ENCODE measurements at places on chromosomes 6 and 20.

GRCh38 chr6:34973547-34974248 lies 84.6 kb downstream of the ANKS1A start:
- no peak for DNase-seq

DNA sequence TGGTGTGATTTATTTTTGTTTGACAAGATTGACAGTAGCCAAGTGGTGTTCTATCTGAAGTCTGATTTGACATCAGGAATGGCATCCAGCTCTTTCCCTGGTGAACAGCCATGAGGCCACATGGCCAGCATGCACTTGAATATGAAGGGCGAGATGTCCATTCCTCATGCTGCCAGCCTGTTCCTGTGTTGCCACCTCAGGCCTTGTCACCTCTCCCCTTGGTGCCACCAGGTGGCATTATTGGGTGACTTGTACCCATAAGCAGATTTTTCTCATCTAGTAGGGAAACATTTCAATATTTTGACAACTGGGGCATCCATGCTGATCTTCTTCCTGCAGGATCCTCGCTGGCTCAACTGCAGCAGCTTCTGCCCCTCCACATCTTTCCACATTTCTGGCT lies 199.1 kb downstream of the ERMARD start:
- peak; percentile 5 for DNase-seq

DNA sequence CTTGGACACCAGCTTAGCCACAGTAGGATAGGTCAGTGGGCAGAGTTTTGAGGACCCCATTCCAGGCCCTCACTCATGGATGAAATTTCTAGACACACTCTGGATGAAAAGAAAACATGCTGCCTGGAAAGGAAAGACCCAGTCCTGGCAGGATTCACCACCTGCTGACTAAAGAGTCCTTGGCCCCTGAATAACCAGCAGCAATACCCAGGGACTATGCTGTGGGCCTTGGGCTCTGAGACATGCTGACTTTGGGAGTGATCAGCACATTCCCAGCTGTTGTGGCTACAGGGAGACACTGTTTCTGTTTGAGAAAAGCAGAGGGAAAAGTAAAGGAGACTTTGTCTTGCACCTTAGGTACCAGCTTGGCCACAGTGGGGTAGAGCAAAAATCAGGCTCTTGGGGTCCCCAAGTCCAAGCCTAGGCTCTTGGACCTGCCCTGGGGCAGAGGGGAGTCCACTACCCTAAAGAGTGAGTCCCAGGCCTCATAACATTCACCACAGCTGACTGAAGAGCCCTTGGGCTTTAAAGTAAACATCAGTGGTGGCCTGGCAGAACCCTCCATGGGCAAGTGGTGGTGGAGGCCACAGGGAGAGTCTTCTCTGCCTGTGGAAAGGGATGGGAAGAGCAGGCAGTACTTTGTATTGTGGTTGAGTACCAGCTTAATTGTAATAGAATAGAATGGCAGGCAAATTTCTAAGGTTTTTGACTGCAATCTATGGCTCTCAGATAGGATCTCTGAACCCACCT lies 516.8 kb downstream of the BCKDHB start:
- no peak for DNase-seq

DNA sequence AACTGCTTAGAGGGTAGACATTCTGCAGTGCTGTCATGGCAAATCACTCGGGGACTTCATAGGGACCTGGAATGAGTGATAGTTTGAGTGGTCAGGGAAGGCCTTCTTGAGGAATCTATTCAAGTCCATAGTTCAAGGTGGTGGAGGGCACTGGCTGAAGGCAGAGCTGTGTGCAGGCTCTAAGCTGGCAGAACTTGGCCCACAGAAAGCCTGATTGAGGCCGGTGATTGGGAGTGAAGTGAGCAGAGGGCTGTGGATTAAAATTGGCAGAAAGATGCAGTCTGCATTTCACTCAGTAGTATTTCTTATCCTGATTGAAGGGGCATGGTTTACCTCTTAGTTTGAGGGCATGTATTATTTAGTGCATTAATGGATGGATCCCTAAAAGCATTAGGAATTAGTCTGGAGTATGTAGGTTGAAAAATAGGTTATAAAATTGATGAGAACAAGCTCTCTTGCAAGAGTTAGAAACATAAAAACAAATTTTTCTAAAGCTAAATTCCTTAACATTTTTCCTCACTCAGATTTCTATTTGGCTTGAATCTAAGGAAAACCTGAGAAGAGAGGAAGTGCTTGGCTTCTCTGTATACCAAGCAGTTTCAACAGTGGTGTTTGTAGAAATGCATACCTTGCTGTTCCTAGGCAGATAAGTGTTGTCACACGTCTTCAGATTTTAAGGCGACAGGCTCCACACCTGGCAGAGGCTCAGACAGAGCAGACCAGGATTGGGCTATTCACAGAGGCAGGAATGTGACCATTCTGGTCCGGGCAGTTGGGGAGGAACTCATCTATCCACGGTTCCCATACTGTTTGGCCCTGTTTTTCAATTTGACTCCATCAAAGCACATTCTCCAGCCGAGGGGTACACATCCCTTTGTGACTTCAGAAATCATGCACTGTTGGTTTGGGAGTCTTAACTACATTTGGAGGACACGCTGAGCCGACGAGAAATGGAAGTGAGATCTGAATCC lies 45.2 kb downstream of the UTRN start:
- DNase-seq = no peak

DNA sequence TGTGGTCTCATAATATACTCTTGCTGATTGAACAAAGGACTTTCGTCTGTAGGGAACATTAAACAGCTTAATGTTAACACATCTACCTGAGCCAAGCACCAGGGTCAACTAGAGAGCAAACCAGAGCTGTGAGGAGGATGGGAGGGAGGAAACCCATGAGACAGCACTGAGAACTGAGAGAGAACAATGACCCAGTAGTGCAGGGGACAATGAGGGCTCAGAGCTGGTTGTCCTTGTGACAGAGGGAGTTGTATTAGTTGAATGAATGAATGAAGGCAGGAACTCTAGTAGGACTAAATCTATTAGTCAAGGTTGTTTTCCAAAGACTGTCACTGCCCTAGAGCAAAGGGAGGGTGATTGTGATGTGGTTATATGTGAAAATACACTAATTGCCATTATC lies 28.2 kb upstream of the GSTA4 start:
- no peak for DNase-seq

GRCh38 chr6:156942266-156942665 lies 165.1 kb downstream of the ARID1B start:
- no peak for DNase-seq

GRCh38 chr6:3571836-3572235 lies 115.0 kb upstream of the SLC22A23 start:
- DNase-seq = no peak

DNA sequence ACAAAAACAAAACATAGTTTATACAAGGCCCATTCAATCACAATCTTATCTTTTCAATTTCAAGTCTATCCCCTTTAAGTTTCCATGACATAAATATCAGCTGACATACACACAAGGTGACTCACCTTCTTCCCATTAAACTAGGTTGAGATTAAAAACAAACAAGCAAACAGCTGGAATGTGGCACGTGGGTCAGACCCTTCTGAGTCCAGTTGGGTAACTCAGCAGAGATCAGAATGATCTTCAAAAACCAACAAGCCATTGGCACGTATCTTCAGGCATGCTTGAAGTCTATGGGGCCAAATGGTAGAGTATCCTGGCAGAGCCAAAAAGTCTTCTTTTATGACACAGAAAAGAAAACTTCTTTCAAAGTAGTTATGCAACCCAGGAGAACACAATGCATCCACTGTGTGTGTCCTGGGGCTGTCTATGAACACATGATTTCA lies 603.5 kb upstream of the CITED2 start:
- DNase-seq = no peak

DNA sequence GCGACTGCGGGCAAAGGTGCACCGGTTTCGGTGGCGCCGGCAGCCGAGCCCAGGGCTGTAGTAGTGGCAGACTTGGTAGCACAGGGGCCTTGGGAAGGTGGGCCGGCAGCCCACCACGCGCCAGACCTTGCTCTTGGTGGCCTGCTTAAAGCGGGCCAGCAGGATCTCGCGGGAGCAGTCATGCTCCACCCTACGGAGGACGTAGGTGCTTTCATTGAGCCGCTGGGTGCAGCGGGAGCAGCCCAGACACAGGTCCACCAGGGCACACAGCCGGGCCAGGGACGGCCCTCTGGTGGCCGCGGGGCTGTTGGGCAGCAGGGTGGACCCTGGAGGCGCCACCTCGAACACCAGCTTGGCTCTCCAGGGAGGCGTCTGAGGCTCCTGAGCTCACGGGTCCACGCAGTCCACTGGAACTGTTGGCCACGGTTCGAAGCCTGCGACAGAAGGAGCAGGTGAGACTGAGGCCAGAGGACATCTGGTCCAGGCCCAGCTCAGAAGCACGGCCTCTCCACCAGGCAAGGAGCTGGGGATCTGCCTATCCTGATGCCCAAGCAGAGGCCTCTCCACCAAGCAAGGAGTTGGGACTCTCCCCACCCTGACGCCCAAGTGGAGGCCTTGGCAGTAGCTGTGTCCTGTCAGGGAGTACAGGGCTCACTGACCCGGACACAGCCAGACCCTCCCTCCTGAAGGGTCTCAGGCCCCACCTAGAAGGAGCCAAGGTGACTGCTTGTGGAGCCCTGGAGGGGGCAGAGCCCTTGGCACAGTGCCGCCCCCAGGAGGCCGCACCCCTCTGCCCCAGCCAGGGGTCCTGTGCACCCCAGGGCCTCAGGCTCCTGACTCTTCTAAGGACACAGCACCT lies 1.0 kb downstream of the HELZ2 start:
- no peak for DNase-seq

DNA sequence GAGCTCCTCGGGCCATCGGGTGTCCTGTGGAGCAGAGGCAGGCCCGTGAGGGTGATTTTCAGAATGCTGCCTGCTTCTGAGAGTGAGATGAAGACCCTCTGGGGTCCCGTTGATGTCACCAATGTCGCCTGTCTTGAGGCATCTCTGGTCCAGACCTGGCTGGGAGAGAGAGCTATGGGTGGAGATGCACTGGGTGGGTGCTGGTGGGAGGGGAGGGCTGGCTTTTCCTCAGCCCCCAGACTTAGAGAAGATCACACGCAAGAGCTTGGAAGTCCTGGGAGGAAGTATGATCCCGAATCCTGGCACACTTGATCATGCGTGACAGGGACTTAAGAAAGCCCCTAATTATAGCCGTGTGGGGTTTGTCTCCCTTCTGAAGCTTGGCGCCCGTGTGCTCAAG lies 103.2 kb upstream of the CD93 start:
- DNase-seq = no peak

DNA sequence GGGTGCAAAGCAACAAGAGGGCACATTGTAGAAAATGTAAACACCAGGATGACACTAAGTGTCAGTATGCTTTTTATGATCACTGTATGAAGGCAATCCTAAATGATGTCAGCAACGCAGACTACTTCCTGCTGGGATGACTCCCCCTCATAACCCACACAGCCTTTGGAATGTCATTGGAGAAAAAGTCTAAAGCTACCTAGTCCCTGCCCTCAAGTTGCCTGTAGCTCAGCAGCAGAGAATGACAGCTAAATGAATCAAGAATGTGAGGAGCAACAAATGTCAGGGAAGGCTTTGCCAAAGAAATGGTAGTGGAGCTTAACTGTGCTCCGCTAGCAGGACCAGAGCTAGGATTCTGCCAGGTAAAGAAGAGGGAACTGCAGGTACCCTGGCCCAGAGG lies 555.6 kb downstream of the CD83 start:
- no peak for DNase-seq

- peak; percentile 8 for DNase-seq
Observed at GRCh38 chr20:325889-326644, 715 bp downstream of the SOX12 start.

- DNase-seq = no peak
Observed at GRCh38 chr6:152701081-152701862, 3.6 kb downstream of the MYCT1 start.

GRCh38 chr6:111620169-111620568 lies 14.5 kb upstream of the TRAF3IP2 start:
- no peak for DNase-seq

DNA sequence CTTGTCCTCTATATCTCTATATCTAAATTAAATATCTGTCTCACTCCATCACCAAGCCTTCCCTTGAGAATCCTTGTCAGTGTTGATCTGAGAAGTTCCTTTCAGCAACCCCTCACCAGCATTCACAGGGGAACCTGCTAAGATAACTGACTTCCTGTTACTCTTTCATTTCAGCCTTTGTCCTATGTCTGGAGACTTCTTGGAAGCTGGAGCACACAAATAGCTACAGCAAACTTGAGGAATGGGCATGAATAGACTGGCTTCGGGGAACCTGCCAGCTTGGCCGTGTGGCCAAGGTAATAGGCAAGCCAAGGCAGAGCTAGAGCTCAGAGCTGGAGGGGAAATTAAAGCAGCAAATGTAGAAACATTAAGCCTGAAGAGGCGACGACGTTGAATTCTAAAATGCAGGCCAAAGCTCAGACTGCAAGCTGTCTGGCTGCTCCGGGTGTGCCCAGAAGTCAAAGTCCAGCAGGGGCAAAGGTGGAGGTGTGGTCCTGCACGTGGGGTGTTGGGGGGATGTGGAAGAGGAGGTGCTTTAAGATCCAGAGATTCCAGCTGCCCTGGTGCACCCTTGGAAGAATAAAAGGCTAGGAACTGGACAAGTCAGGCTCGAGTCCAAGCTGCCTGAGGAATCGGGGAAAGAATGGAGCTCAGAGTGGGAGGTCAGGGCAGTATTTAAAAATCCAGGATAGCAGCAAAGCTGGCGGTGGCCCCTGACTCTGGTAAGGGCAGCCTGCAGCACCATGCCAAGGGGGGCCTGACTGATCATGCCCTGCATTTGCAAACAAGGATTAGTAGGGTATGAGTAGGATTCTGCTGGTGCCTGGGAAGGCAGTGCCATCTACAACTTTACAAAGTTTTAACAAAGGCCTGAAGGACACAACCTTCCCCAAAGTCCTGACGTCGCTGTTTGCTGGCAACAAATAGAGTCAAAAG lies 185.0 kb upstream of the SGK1 start:
- no peak for DNase-seq

DNA sequence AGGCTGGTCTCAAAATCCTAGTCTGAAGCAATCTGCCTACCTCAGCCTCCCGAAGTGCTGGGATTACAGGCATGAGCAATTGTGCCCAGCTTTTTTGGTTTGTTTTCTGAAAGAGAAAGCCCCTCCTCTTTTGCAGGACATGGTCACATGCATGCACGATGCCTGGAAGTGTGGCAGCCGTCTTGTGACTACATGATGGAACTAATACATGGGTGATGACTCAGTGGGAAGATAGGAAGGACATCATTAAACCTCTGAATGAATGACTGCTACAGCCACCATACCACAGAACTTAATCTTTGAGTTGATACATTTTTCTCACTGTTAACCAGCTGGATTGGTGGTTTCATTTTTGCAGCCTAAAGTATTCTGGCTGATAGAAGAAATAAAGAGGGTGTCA lies 13.4 kb upstream of the CTNNBL1 start:
- DNase-seq = no peak

DNA sequence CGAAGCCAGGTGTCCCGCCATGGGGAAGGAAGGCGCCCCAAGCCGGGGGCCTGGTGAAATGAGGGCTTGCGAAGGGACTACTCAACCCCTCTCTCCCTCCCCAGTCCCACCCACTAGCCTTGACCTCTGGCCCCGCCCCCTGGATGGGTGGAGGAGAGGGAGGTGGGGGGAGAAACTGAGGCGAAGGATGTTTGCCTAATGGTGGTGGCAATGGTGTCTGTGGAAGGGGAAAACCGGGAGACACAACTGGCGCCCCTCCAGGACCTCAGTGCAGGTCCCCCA lies at the start of gene POU5F1:
TSS of gene POU5F1 (minus strand) at position 83 of the 282 bp plus-strand sequence. CDS start at position 21, 62 bp downstream.
- no peak for DNase-seq

All from NCI-H1694 (cell line).